ENCODE measurements at places on chromosomes 1 and 21.
A peak's percentile ranks its signal among the peaks of the same experiment; 100 is the strongest.

DNA sequence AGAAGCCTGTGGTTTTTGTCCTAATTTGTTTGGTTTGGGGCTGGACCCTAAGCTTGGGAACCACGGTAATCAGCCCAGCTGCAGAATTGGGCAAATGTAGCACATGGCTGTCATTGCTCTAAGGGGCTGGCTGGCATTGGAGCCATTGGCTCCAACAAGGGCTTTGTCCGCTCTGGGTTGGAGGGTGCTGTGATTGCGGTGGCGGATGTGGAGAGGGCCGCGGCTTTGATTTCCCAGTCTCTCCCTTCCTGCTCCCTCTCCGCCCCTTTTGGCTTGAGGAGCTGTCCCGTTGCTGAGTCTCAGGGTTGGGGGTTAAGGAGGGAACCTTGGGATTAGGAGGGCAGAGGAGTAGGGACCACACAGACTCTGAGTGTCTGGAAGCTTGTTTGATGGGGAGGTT is 91.7 kb upstream of the CD34 start:
- DNase-seq = no peak

DNA sequence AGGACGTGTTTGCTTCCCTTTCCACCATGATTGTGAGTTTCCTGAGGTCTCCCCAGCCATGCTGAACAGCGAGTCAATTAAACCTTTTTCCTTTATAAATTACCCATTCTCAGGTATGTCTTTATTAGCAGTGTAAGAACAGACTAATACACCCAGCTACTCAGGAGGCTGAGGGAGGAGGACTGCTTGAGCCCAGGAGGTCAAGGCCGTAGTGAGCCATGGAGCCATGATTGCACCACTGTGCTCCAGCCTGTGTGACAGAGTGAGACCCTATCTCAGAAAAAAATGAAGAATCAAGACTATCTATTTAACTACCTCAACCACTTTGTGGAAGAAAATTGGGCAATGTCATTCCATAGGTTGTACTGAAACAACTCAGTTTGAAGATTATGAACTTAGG is 54.6 kb upstream of the SEC16B start:
- DNase-seq = no peak

GRCh38 chr21:44012474-44013379 is 618 bp downstream of the TRAPPC10 start:
- DNase-seq = peak; percentile 33

- no peak for DNase-seq
These were observed 442.4 kb downstream of the CAMTA1 start for GRCh38 chr1:7227654-7228053.

GRCh38 chr21:34131586-34131985 is 58.2 kb downstream of the MRPS6 start:
- no peak for DNase-seq

GRCh38 chr1:111468717-111469100 is 5.1 kb upstream of the C1orf162 start:
- DNase-seq = no peak

DNA sequence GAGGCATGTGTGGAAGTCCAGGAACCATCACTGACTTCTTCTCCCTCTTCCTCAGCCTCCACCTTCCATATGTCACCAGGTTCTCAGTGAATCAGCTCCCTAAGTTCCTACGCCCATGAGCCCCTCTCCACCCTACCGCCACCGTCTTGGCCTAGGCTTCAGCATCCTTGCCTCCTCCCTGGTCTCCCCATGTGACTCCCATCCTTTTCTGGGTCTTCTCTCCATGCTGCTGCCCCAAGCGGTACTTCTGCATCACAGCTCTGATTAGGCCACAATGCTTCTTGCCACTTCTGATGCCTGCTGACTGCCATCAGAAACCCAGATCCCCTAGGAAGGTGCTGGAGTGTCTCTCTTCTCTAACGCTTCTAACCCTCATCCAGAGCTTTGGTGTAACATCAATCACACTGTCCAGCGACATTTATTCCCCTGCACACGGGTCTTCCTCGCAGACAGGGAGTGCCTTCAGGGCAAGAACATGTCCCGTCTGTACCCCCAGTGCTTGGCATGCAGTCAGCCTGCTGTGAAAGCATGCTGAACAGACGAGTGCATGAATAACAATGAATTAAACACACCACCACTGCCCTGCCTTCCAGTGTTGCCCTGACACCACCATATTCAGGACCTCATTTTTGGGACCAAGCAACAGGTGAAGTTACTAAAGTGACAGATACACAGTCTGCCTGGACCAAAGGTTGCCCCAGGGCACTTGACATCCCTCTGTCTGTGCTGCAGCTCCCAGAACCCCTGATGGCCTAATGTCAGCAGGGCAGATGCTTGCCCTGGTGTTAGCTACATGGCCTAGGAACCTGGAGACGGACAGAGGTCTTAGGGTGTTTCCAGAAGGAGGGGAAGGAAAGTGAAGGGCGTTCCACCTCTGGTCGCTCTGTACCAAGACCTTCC is 158.7 kb upstream of the EDN2 start:
- DNase-seq = no peak

DNA sequence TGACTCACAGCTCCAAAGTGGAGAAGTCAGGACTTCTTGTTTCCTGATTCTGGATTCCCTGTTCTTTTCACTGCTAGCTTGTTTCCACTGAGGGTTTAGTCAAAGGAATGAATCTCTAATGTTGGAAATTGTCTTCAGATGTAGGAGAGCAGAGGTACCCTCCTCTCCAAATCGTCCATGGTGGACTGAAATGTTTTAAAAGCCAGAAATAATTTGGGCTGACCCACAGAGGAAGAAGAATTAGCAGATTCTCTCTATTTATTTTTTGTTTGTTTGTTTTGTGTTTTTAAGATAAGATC is 30.4 kb downstream of the GPA33 start:
- DNase-seq = no peak

- no peak for DNase-seq
These were observed 32.0 kb downstream of the PGBD5 start for GRCh38 chr1:230394134-230394533.

DNA sequence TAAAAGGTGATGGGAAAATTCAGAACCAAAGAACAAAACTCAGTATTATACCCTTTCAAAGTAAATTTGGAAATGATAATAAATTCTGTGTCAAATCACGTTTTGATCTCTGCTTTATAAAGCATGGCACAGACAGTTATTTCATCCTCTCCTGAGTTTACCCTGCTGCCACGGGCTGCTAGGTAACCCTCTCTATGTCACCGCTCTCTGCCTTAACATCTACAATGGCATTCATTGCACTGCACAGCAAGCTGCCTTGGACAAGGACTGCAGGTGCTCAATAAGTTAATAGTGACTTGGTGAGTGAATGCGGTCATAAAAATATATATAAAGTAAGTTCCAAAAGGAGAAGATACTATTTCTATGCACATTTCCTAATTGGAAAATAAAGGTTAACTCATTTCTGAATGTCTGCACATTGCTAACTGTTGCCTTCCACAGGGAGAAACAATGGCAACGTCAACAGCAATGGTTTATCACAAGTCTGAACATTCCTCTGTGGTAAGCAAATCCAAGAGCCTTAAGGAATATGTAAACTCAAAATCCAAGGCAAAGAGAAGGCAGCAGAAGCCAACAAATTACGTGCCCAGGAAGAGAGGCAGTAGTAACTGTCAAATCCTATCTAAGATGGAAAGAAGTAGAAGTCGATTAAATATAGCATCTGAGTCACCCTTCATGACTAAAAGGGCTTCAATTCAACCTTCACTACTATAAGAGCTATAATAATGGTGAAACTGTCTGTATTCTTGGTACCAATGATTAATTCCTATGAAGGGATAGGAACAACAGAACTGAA is 19.4 kb downstream of the FYB2 start:
- DNase-seq = no peak

DNA sequence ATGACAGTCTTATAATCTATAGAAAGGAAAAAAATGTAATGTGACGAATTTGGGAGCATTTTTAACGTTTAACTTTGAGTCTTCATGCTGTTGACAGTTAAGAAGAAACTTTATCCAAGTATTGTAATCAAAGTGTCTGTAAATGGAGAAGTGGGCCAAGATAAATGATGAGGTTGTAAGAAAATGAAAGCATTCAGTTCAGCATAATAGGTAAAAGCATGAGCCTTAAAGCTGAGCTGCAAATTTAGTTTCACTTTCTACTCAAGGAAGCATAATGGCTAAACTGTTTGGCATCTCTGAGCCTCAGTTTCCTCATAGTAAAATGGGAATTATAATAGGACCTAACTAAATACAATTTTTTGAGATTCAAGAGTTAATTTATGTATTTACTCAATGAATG is 1554.8 kb downstream of the KCNT2 start:
- DNase-seq = no peak

DNA sequence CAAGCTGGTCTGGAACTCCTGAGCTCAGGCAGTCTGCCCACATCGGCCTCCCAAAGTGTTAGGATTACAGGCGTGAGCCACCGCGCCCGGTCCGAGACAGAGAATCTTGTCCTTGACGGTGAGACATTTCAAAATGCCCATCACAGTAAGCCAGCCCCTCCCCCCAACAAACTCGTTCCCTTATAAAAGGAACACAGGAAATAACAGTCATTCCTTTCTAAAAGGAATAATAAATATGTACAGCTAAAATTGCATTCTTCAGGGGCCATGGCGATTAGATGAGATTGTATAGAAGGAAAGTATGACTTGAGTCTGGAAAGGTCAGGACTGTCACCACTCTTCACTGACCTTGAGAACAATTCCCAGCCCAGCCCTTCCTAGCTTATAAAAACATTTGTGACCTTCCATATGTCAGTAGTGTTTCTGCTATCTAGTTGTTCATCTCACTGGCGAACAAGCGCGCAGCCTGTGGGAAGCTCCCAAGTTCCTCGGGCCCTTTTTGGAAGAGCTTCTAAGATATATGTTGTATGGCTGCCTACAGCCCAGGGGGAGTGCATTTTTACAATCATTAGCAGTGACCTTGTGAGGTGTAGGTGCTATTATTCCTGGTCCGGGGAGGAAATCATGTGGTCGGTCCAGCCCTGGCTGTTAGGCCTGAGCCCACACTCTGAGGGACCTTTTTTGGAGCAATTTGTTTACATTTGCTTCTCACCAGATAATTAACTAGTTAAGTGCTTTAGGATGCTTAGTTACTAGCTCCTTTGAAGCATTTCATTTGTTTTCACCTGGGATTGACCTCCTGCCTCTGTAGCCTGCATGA is 8.7 kb downstream of the SZRD1 start:
- peak; percentile 73 for DNase-seq

DNA sequence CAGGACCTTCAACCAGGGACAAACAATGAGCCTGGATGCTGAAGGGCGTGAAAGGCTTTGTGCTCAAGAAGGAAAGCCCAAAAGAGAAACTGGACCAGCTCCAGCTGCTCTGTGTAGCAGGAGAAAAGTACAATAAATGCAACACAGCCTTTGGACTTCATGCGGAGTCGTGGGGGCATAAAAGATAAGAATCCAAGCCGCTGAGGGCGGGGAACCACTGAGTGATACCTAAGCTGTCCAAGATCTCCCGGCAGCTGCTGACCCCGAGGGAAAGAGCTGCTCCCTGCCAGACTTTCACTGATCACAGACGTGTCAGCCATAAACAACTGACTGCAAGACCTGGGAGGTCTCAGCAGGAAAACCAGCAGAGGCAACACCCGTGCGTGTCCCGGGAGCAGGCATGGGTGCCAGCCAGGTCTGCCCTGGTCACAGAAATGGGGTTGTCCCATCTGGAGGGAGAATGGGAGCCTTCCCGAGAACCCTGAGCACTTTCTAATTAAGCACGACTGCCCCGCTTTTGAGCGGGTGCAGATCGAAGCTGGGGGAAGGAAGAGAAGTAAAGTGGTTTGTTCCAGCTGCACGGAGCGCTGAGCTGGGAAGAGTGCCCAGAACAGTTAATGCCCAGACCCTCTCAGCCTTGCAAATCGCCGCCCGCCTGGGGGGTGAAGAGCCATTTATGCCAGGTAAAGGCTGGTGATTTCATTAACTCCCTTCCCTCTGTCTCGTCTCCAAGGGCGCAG is 68.3 kb upstream of the TARDBP start:
- DNase-seq = no peak

GRCh38 chr1:89516055-89516454 is 8.6 kb upstream of the LRRC8B start:
- no peak for DNase-seq

DNA sequence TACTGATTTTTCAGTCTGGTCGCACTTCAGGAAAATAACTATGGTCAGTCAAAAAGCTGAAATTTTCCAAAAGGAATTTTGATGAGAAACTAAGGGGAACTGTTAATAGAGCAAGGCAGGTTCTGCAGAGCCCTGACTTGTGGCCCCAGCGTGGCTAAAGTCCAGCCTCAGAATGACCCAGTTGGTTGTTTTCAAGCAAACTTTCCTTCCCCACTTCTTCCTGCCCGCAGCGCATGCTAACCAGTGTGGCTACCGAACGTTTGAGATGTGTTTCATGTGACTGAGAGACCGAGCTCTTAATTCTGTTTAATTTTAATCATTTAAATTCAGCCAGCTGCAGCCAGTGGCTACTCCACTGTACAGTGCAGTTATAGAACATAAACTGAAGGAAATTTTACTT is 6.2 kb upstream of the IL10RB start:
- no peak for DNase-seq

- DNase-seq = no peak
These were observed 3.8 kb downstream of the ZNF672 start for GRCh38 chr1:248841702-248842395.

GRCh38 chr1:48691429-48692001 is 85.2 kb downstream of the BEND5 start:
- no peak for DNase-seq

GRCh38 chr1:22286491-22286890 is 143.6 kb upstream of the WNT4 start:
- DNase-seq = no peak

GRCh38 chr1:30668546-30669327 is 54.6 kb downstream of the MATN1 start:
- DNase-seq = no peak

DNA sequence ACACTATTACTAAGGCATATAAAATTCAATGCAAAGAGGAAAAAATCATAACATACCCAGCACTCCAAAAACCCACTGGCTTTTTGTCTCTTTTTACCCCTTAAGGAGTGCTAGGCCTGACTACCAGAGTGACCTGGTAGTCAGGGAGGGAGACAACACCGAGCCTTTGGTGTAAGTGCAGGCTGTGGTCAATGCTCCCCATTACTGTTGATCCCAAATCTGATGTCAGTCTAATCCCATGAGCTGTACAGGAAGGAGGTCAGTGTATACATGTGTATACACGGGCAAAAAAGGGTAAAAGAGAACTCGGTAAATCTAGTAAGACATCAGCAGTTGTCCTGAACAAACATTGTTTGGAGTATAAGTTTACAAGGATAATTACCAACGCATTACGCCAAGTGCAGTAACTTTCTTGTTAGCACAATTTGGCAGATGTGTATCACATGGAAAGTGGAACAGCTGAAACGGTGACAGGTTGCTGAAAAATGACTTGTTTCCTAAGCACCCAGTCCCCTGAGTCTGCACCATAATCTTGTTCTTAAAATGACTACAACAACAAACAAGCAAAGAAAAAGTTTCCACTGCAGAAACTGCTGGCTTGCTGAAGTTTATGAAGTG is 217.9 kb downstream of the KCNH1 start:
- no peak for DNase-seq

DNA sequence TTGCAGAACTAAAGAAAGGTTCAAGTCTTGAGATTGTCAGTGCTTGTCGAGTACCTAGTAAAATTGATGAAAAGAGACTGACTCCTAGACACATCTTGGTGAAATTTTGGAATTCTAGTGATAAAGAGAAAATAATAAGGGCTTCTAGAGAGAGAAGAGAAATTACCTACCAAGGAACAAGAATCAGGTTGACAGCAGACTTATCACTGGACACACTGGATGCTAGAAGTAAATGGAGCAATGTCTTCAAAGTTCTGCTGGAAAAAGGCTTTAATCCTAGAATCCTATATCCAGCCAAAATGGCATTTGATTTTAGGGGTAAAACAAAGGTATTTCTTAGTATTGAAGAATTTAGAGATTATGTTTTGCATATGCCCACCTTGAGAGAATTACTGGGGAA is 16.3 kb downstream of the L1TD1 start:
- no peak for DNase-seq

- DNase-seq = no peak
These were observed 5.0 kb downstream of the SPATA46 start for GRCh38 chr1:162371611-162372010.
